ENCODE measurements at places on chromosomes 3 and 15.

DNA sequence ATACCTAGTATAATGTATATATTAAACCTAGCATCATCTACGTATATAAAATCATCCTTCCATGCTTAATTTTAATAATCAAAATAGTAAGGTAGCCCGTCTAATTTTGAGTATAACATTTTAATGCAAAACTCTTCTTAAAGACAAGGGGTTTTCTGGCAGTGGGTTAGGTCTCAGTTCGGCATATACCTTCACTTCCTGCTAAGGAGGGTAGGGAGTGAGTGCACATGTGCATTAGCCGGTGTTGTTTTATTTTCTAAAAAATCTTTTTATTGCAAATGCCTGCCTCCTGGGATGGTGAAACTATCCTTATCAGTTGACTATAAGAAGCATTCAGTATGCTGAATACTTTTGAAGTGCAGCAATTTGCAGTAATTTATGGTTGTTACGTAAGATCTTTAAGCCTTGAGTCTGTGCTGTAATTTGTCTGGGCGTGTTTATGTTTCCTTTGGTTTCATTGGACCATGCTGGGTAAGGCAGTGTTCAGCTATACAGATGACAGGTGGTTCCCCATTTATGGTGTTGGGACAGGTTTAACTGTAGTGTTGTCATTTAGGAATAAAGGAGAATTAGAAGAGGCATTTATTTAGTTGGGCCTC, 11.7 kb downstream of the ARHGEF26 start:
- DNase-seq, result peak; percentile 59

DNA sequence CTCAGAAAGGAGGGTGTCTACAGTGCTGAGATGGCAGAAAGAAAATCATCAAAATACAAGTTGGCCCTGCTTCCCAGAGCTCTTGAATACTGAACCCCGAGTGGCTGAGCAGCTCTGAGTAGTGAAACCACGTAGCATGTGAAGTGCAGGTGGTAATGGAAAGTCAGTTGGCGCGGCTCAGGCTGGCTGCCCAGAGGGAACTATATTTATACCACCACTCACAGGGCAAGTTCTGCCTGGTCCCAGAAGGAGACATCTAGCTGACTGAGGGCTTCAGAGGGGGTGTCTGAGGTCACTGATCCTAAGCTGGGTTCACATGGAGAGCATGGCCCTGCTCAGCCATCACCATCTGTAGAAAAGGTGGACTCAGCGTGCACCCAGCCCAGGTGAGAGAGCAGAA, 129.6 kb upstream of the AGBL1 start:
- peak; percentile 39 for DNase-seq

DNA sequence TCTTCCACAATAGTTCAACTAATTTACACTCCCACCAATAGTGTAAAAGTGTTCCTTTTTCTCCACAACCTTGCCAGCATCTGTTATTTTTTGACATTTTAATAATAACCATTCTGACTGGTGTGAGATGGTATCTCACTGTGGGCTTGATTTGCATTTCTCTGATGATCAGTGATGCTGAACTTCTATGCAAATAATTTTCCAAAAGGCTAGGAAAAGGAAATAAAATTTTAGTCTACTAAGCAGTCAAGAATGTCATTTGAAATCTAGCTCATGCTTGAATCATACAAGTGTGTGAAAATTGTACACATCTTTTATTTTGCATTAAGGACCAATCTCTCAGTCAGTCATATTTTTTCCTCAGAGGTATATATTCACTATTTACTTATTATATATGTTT, 101.7 kb upstream of the UBP1 start:
- peak; percentile 20 for DNase-seq

DNA sequence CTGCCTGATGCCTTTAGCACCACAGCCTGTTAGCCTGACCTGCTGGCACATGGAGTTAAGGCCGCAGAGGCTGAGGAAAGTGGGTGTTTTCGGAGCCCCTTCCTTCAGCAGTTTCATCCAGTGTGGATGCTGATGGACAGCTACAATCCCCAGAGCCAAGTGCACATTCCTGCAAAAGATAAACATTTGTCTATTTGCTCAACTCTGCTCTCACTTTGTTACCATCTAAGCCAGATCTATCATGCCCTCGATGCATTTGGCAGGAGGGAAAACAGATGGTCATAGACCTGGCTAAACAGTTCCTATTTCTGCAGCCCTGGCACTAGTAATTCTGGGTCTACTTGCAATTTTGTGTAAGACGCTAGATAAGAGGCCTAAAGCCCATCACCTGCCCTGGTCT, 312.9 kb upstream of the RASGRP1 start:
- no peak for DNase-seq

DNA sequence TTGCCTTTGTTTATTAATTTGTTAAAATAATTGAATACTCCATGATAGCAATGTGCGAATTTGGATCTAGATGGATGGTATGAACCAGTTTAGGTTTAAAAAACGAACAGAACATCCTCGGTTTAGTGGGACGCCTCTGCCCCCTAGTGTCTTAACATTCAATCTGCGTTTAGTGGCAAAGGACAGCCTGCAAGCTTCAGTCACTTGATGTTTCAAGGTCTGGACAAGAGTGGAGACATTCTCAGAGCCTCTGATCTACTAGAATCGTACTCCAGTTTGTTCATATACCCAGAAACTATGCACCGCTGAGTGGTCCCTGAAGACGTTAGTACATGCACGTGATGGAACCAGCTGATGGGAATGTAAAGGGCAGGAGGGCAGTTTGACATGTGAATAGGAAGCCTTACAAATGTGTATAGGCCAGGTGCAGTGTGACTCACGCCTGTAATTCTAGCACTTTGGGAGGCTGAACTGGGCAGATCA, 17.8 kb upstream of the ATP13A4 start:
- peak; percentile 76 for DNase-seq

- no peak for DNase-seq
Measured at GRCh38 chr3:127173516-127174166, 19.3 kb upstream of the PRR23E start.

- DNase-seq, result no peak
Measured at GRCh38 chr3:25007974-25008658, 419.9 kb upstream of the RARB start.

- no peak for DNase-seq
Measured at GRCh38 chr3:11930084-11930483, 74.1 kb upstream of the SYN2 start.

- DNase-seq, result no peak
Measured at GRCh38 chr3:107861422-107861821, 229.4 kb downstream of the CD47 start.

DNA sequence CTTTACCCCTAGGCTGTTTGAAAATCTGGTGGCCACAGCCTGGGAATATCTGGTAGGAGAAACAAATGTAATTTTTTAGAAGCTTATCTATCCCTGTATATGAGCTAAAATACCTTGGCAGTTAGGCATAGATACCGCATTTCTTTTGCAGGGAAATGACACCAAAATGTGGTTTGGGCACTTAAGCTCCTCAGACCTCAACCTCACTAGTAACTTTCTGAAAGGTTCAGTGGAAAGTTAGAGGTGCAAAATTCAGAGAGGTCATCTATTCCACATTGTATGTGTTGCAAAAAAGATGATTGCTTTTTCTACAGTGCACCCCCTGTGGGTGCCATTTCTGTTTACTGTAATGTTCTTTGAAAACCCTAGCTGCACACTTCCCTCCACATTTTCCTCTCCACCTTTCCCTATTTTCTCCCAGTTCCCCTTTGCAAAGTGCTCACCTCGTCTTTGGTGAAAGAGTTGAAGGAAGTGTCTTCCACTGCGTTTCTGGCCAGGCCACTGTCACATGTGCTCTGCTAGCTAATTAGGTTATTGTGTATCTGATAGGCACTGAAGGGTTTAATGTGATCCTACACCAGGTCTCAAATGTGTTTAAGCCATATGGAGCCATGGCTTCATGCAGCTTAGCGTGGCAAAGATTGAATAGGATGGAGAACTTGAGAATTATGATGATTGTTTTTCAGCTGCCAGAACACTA, 1.3 kb downstream of the SACM1L start:
- DNase-seq, result peak; percentile 55

DNA sequence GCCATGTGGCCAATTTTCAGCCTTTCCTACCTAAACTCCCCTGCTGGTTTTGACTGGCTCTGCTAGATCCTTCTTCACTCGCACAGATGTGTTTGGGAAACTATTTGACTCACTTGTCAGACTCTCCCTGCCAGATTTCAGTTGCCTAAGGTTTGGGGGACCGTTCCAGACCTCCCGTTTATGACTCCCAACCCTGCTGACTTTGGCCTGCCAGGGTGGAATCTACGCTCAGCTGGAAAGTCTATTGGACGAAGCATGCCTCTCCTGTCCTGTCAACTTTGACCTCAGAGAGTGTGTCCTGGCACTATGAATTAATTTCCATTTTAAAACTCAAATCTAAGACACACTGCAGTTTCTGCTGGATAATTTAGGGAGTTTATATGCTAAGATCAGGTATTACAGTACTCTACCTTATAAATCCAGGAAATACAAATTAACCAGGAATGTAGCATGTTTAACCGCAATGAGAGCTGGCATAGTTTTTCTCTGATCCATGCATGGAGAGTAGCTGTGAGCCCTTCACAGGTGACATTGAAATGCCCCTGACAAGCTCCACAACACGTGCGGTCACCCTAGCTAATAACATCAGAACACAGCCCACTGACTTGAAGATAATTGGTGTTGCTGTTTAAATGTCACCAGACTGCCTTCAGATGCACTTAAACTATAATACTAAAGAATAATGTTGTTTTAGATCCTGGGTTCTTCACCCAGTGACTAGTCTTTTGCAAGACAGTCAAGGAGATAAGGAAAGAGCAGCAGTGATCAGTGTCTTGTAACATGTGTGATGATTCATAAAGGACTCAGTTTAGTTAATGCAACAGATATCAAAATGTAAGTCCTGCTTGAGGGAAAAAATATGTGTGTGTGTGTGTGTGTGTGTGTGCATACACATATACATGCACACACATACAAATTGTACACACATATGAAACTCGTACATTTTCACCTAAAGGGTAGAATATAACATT, 223.0 kb upstream of the MCTP2 start:
- DNase-seq, result no peak

- no peak for DNase-seq
Measured at GRCh38 chr15:76386178-76386577, 49.6 kb downstream of the ISL2 start.

DNA sequence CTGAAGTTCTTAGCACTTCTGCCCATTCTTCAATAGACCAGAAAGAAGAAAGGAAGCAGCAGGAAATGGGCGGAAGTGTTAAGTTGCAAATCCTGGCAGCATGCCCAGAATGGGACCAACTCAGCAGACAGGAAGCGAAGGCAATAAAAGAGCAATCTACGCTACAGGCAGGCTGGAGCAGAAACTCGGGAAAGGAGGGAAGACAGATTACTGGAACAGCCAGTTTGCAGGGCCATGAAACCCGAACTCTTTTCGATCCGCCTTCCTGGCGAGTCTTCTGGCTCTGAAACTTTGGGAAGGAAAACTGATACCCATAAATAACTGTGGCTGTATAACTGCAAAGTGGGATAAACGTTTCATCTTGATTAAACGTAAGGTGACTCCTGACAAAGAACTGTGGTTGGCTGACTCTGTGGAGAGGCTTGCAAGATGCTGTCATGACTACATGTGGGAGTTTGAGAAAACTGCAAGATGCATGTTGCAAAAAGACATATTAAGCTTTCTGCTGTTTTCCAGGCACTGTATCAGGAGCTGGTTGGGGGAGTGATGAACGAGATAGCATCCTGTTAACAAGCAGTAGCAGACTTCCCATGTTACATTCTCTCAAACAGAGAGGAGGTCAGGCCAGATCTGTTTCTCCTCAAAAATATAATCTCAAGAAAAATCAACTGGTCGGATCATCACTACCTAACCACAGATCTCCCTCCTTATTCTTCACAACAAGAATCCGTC, 67.8 kb downstream of the FMN1 start:
- DNase-seq, result peak; percentile 55

GRCh38 chr15:61811952-61812351, 248.3 kb downstream of the VPS13C start:
- no peak for DNase-seq

GRCh38 chr3:107810171-107811071, 280.4 kb downstream of the CD47 start:
- no peak for DNase-seq
